ENCODE measurements at places on chromosomes 7 and 10.

DNA sequence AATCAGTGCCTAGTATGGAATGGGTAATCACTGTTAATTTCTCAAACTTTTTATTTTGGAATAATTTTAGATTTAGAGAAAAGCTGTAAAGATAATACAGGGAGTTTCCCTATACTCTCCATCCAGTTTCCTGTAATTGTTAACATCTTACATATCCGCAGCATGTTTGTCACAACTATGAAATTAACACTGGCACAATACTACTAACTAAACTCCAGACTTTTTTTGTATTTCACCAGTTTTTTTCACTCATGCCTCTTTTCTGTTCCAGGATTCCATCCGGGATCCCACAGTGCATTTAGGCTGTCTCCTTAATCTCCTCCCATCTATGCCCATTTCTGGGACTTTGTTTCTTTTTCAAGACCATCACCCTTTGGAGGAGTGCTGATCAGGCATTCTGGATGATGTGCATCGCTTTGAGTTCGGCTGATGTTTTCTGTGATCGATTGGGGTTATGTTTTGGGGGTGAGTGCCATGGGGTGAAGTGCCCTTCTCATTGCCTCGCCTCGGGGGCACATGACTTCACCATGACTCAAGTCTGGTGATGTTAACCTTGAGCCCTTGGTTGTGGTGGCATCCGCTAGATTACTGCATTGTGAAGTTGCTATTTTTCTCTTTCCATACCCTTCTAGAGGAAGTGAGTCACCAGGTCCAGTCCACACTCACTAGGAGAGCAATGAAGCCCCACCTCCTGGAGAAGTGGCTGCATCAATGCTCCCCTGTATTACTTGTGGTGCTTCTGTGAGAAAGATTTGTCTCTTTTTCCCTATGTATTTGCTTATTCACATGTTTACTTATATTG lies 43.9 kb upstream of the GRB10 start:
- DNase-seq: no peak

- DNase-seq: no peak
Observed at GRCh38 chr10:94093286-94093905, 99.7 kb downstream of the PLCE1 start.

GRCh38 chr10:83555264-83555663 lies 584.0 kb upstream of the GHITM start:
- no peak for DNase-seq

- DNase-seq: no peak
Observed at GRCh38 chr10:63578501-63578900, 57.3 kb downstream of the REEP3 start.

Measured in T-helper 9 cell (primary cell).